ENCODE measurements at places on chromosomes 3 and 15.
A peak's percentile ranks its signal among the peaks of the same experiment; 100 is the strongest.

DNA sequence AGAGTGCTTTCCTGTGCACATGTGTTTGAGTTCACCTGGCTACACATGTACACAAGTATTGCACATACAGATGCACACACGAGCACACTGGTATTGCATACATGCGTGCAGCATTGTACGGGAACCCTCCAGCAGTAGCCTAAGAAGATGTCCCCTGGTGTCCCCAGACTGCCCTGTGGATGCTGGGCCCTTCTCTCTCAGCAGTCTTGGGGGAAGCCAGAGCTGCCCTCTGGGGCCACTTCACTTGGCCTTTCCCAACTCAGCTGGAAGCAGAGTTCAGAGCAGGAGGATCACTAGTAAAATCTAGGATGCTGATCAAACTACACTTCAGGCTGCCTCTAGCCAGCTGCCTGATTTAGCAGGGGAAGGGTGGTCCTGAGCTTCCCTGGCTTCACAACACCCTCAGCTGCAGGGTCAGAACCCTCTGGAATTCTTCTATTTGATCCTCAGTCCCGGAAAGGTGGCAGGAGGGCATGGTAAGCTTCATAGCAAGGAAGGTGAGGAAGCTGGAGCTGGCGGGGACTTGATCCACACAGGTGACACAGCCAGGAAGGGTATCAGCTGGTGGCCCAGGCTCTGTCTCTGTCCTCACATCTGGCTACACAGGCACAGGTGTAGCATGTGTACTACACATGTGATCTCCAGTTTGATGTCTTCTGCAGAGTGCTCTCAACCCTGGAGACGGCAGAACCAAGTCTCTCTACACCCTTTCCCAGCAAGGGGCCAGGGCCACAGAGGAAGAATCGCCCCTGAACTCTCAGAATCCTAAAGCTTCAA, 36.5 kb downstream of the KLF15 start:
- no peak for DNase-seq

GRCh38 chr15:82570721-82571508, 30.7 kb upstream of the RPS17 start:
- DNase-seq: no peak

DNA sequence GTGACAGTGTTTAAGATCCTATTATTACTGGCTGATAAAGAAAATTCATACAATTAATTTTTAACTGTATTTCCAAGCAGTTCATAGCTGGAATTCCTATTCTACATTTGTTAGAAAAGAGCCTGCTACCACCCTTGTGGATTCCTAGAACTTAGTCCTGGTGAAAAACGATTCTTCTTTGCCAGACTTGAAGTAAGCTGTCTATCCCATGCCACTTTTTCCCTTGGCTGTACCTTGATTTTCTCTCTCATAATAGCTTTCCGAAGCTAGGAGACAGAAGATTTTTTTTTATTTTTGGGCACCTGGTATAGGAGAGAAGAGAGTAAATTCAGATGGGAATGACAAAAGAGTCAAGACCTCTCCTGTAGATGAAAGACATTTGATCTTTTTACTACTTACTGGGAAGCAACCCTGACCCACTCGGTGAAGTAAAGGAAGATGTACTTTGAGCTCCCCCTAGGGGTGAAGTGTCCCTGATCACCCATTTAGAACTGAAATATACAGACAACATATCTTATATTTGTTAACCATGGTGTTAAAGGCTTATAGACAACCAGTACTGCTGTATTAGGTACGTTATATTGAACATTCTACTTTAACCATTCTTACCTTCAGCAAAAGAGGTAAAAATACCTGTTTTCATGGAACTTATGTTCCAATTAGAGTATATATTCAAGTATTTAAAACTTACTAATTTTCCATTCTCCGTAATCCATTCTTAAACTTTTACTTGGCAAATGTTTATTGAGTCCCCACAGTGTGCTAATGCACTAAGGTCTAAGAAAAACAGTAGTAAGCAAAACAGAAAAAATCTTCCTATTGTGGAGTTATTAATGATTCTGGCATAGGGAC, 36.2 kb upstream of the C3orf38 start:
- peak; percentile 15 for DNase-seq

- DNase-seq: no peak
These were observed 46.8 kb upstream of the TBC1D23 start for GRCh38 chr3:100213891-100214573.

DNA sequence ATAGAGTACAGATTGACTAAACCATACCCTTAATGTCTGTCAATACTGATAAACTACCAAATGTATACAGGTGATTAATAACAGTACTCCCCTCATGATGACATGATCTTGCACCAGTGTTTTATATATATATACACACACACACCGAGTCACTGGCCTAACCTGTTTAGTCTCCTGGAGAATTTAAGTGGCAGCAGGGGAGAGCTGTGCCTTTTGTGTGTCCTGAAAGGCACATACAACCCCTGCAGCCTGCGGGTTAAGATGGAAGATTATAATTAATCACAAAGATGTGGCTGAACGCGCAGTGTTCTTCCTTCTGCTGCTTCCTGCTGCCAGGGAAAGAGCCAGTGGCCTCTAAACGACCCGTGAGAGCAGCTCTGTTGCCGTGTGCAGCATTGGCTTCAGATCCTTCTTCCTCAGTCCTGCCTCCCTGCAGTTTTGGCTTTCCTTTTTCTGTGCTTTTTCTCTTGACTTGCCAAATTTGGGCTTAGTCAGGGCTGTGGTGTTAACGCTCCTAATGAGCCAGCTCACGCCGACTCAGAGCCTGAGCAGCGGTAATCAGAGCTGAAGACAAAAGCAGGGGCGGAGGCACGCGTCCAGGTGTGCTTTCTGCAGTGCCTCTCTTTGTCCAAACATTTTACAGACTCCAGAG, 42.5 kb upstream of the UBE3A start:
- no peak for DNase-seq

DNA sequence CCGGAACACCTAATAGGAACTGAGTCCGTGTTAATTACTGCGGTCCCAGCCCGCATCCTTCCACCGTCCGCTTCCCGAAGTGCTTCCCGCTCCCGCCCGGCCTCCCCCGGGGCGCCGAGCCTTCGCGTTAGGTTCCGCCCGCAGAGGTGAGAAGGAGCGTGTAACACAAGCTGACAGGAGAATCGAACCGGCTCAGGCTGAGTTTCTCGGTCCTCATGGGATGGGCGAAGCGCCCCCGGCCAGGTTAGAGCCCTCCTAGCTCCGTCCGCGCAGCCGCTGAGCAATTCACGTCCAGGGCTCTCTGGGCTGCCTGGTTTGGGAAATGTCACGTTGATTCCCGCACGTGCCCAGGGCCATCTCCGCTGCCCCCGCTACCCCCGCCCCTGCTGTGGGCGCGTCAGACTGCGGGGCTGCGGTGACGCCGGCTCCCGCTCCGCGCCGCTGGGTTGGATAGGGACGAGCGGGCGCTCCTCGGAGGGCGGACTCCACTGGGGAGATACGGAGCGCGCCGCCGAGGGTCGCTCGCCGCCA, 954 bp downstream of the CLDN11 start:
- DNase-seq: no peak

GRCh38 chr3:79490165-79491028, 277.4 kb downstream of the ROBO1 start:
- DNase-seq: no peak

DNA sequence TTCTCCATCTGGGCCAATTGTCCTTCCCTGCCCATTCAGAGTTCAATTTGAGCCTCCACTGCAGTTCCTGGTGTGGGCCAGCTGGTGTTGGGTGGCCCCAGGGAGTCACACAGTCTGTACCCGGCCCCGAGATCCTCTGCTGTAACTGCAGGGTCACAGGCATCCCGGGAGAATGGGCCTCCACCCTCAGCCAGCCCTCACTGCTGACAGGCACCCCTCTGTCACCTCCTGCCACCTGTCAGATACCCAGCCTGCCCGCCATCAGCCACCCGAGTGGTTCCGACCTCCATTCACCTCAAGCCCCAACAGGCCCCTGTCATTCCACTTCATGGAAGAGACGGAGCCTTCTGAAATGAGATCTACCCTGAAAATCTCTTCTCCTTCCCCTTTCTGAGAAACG, 73.2 kb downstream of the ST8SIA2 start:
- DNase-seq: no peak

DNA sequence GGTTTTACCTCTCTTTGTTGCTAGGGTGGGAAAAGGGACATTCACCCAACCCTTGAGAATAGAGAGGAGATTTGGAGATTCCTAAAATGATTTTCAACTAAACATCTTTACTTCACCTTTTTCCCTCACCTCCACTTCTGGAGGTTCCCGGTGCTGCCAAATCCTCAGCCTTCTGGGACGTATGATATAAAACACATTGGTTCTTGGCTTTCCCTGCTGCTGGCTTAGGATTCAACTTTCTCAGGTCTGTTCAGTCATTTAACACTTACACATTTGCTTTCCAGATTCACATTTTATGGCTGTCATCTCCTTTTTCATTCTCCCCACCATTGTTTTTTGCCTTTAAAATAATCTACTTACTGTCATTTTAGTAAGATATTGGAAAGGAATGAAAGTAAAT, 106.6 kb downstream of the PIK3R4 start:
- DNase-seq: no peak

- DNase-seq: no peak
These were observed 70.3 kb downstream of the TAMM41 start for GRCh38 chr3:11776346-11776745.

- no peak for DNase-seq
These were observed 161.1 kb upstream of the TBL1XR1 start for GRCh38 chr3:177358091-177358976.

DNA sequence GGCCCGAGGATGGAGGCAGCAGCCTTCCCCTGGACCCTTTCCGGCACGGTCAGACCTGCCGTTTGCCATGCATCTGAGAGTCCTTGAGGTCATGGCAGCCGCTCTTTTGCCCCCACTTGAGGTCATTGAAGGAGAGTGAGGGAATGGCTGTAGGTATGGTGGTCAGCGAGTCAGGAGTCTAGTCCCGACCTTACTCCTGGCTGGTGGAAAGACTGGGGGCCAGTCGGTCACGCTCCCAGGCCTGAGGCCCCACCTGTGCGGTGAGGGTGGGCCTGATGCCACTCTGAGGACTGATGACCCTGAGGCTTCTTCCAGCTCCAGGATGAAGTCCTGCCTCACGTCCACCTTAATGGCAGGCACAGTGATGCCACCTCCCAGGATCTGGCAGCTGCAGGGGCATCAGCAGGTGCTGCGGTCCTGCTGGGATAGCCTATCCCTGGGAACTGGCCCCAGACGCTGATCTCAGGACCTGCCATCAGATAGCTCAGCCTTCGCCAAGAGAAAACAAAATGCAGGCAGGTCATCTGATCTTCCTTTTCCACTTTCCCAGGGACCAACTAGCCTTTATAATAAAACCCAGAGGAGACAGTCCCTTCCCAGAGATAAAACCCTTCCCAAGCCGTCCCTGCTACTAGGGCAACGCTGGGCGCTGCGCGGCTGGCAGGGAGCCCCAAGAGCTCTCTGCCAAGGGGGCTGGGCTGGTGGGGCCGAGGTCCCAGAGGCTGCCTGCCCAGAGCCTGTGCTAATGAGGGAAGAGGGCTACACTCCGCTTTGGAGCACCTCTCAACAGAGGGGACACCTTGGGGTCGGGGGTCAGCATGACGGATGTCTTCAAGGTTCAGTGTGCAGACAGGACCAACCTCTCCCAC, 42.2 kb downstream of the TM2D3 start:
- no peak for DNase-seq

GRCh38 chr3:169627073-169627472, 36.4 kb downstream of the MECOM start:
- DNase-seq: no peak

DNA sequence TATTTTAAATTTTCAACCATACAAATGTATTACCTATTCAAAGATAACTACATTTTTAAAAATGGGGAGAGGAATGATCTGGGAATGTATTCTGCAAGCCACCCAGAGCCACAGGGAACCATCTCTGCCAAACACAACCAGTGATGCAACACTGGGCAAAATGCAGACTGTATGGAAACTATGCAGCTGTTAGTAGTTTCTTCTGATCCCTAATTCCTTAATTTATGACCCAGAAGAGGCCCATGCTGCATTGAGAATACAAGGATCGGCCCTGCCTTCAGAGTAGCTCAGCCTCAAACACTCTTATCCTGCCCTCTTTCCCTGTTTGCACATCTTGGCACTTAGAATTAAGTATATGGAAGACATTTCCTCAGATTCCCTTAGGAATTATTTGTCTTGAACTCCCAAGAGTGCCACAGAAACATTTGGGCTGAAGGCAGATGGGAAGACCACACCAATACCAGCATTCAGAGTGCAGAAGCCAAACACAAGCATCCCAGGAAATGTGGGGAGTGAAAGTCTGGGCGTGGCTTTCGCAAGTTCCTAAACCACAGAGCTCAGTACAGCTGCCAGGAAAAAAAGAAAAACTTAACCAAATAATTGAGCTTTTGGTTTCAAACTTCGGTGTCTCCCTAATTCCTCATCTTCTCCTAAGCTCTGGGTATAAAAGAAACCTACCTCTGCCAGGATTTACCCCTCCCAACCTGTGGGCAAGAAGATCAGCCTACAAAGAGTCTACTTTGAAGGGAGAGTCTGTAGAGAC, 5.3 kb downstream of the SNUPN start:
- no peak for DNase-seq

GRCh38 chr15:101004500-101004899, 85.3 kb downstream of the LRRK1 start:
- DNase-seq: no peak

GRCh38 chr3:165491487-165491886, 295.3 kb upstream of the SLITRK3 start:
- DNase-seq: no peak

- DNase-seq: no peak
These were observed 137.6 kb downstream of the IMPG2 start for GRCh38 chr3:101182734-101183133.

DNA sequence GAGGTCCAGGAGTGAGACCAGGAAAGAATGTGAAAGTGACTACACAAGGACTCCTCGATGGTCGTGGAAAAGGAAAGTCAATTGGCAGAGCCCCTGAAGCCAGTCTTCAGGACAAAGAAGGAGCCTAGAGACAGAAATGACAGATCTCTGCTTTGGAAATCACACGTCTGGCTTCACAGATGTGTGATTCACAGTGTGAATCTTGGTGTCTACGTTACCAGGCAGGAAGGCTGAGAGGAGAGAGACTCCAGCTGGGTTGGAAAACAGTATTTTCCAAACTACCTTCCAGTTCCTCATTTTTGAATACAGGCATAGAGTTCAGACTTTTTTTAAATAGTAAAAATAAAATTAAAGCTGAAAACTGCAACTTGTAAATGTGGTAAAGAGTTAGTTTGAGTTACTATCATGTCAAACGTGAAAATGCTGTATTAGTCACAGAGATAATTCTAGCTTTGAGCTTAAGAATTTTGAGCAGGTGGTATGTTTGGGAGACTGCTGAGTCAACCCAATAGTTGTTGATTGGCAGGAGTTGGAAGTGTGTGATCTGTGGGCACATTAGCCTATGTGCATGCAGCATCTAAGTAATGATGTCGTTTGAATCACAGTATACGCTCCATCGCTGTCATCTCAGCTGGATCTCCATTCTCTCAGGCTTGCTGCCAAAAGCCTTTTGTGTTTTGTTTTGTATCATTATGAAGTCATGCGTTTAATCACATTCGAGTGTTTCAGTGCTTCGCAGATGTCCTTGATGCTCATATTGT, 6.0 kb downstream of the CCR2 start:
- DNase-seq: no peak

DNA sequence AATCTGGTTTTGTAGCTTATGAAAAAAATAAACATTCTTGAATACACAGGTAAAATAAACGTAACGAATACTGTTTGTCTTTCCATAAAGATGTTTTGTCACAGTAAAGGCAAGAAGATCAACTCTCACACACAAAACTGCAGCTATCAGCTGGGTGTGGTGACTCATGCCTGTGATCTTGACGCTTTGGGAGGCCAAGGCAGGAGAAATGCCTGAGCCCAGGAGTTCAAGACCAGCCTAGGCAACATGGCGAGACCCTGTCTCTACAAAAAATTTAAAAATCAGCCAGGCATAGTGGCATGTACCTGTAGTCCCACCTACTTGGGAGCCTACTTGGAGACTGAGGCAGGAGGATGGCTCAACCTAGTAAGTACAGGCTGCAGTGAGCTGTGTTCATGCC, 39.6 kb downstream of the CBLB start:
- DNase-seq: no peak
